ENCODE measurements at places on chromosomes 4 and X.

- no peak for DNase-seq
Observed at GRCh38 chr4:43330288-43330687, 437.8 kb downstream of the GRXCR1 start.

DNA sequence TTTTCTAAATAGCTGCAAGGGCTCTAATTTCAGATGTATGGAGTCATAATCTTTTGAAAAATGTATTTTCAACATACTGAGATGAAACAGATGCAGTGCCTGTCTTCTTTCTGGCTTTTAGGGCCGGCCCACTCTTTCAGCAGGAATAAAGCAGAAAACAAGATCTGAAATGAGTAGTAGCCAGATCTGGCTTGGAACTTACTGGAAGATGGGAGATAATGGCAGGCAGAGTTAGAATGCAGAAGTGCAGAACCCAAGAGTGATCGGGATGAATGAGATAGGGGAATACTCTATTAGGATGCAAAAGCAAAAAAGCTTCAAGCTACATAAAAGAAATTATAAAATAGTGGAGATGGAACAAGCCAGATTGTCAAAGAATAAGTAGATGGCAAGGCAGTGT lies 1.4 kb upstream of the FAM120C start:
- no peak for DNase-seq

DNA sequence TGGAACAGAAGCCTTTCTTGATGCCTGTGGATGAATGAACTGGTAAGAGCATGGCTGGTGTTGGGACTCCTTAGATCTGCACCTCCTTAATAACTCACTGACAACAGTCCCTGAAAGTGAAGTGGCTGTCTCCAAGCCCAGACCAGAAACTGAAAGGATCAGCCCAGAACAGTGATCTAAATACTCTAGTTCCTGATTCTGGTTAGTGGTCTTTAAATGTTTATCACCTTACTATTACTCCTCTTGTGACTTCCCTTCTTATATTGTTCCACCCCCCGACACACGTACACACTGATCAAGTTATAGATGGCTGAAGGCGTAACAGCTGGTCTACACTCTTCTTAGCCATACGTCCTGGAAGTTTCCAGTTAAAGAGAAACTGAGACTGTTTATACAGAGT lies 33.8 kb upstream of the ARMCX2 start:
- DNase-seq = no peak

DNA sequence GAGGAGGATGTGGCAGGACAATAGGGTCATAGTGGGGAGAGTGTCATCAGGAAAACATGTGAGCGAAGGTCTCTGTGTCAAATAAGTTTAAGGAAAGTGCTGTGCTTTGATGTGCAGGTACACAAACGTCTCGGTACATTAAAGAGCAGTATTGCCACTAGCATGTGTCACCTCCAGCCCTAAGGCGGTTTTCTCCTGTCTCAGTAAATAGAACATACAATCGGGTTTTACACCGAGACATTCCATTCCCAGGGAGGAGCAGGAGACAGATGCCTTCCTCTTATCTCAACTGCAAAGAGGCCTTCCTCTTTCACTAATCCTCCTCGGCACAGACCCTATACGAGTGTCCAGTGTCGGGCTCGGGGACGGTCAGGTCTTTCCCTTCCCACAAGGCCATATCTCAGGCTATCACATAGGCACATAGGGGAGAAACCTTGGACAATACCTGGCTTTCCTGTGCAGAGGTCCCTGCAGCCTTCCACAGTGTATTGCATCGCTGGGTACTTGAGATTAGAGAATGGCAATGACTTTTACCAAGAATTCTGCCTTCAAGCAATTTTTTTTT lies 684.5 kb downstream of the PDHA2 start:
- DNase-seq = no peak

DNA sequence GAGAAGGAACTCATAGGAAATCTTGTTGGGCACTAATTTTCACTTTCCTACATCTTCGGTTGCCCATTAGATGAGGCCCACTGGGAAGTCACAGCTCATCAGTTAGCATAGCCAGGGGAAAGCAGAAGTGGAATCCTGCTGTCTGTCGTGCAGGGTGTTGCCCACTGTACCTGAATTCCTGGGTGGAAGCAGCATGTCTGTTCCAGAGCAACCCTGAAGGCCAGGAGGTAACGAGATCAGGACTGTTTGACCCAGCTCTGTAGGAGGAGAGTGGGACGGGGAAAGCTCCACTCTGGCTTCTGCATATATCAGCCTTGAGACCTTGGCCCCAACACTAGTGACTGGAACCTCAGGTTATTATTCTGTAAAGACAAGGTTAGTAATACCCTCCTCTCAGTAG lies 296.1 kb downstream of the EVC2 start:
- DNase-seq = no peak

DNA sequence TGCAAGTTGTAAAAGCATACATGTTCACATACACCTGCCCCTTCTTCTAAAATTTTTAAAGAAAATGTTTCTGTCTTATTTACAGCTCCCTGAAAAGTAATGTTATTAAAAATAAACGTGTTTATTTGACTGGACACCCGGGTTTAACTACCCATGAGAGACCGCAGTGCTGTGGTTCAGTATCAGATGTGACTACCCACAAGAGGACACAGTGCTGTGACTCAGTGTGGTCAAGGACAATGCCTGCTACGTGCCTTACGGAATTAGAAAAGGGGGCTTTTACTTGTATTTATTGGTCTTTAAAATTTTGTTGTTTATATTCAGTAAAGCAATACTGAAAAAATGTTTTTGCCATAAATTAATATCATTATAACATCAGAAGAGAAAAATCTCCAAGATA lies 641.4 kb downstream of the TRIML1 start:
- DNase-seq = no peak

DNA sequence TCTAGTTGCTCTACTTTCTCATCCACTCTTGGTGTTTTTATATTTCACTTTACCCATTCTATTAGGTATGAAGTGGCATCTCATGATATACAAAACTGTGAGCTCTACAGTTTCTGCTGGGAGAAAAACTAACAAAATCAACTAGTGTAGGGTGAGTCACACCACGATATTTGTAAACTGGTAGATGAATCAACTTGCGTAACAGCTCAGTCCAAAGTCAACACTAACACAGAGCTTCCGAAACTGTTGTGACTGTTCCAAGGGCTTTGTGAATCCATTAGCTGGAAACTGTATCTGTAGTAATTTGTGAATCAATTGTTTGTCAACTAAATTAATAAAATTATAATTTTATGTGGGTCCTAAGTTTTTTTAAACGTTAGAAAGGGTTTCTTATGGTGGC lies 119.8 kb upstream of the TSPAN5 start:
- no peak for DNase-seq

DNA sequence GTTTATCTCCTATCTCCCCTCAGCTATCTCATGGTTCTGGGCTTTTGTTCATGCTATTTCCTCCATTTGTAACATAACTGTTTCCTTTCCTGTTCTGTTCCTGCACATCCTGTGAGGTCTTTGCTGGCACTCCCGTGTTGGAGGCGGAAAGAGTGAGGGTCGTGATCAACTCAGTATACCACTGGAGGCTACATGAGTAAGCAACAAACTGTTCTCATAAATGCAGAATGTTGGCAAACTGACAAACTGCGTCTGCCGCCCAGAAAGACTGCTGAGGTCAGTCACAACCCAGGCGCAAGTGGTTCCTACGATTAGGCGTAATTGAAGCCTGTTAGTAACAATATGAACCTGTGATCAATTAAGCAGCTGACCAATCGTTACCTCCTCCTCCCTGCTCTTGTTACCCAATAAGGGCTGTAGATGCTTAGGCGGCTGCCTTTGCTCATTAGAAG lies 48.8 kb downstream of the C4orf33 start:
- no peak for DNase-seq

DNA sequence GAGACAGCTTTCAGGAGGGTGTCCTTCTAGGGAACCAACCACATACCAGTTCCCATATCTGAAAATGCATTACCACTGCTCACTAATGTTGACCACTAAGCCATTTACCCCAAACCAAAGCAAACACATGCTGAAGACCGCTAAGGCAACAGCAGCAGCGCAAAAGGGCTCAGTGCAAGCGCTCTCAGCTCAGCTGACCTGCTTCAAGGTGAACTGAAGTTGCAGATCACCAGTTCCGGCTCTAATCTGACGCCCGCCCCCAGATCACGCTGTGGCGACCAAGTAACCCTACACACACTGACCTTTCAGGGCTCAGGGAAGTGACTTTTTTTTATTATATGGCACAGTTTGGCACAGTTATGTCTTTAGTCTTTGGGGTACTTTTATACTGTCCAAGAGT lies 5.8 kb downstream of the MECP2 start:
- no peak for DNase-seq
